ENCODE measurements at places on chromosomes 3 and 15.

GRCh38 chr3:184694716-184695115 lies 17.1 kb downstream of the MAGEF1 start:
- no peak for DNase-seq

GRCh38 chr15:41907141-41907540 lies 13.3 kb upstream of the SPTBN5 start:
- DNase-seq, result no peak

DNA sequence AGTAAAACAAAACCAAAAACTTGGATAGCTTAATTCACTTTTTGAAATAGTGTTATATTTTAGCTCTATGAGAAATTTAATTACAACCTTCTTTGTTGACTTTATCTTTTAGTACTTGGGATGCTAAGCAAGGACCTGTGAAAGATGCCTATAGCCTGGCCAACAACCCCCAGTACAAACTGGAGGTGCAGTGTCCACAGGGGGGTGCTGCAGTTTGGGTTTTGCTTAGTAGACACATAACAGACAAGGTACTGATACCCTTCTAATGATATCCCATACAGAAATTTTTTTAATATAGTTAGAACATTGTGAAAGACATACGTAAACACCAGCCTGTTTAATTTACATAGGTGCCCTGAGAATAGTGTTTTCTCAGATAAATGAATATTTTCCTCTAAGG lies 35.3 kb downstream of the CAPN7 start:
- peak; percentile 27 for DNase-seq

GRCh38 chr15:59541750-59542149 lies 69.8 kb upstream of the GCNT3 start:
- DNase-seq, result no peak

DNA sequence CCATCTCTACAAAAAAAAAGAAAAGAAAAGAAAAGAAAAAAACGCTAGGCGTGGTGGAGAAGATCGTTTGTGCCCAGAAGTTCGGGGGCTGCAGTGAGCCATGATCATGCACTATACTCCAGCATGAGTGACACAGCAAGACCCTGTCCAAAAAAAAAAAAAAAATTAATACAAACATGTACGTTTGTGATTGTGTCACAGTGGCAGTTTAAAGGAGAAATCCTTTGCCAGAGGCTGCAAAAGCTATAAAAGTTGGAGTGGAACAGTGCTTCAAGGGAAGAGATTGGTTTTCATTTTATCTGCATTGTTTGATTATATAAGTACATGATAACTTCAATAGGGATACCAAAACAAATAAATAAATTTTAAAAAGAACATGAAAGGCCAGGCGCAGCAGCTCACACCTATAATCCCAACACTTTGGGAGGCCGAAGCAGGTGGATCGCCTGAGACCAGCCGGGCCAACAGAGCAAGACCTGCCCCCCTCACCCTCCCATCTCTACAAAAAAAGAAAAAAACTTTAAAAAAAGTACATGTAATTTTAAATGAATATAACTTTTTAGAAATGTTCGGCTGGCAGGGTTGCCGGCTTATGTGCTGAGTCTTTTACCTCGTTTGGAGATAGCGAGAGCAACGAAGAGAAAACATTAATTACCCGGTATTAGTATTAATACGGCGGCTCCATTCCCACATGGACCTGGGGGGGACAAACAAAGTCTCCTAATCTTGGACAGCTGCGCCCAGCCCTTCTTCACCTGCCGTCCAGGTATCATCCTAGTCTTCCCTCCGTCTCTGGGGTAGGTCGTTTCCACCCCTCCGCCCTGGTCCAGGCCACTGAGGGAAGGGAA lies 573 bp upstream of the DIS3L start:
- DNase-seq, result no peak

DNA sequence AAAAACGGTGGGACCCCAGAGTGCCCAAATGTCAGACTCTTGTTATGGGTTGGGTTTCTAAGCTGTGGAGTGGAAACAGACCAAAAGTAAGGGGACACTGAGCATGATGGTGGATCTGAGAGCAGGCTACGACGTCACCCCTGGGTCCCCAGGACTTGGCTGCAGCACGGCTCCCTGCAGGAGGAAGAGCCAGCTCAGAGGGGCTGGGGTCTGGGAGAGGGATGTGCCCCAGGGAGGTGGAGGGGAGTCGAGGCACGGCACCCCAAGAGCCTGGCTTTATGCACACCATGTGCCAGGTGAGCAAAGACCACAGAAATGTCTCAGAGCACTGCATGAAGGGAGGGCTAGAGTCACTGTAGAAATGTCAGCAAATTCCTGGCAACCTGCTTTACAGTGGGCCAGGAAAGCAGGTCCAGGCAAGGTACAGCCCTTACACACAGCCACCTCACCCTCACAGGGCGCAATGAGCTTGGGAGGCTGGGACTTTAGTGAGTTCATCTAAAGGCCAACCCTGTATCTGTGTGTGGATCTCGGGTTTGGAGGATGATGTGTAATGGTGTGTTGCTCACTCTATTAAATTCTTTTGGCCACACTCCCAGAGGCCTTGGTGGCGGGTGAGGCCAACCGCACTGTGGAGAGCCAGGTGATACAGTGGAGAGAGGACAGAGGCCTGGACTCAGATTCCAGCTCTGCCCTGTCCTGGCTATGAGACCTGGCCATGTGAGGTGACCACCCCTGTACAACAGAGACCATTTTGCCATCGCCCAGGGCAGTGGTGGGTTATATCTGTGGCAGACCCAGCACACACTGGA lies 14.1 kb downstream of the CTSH start:
- DNase-seq, result no peak

- DNase-seq, result no peak
Measured at GRCh38 chr3:168239287-168239686, 143.6 kb upstream of the GOLIM4 start.

- peak; percentile 26 for DNase-seq
Measured at GRCh38 chr3:8663177-8664061, 18.8 kb upstream of the SSUH2 start.

DNA sequence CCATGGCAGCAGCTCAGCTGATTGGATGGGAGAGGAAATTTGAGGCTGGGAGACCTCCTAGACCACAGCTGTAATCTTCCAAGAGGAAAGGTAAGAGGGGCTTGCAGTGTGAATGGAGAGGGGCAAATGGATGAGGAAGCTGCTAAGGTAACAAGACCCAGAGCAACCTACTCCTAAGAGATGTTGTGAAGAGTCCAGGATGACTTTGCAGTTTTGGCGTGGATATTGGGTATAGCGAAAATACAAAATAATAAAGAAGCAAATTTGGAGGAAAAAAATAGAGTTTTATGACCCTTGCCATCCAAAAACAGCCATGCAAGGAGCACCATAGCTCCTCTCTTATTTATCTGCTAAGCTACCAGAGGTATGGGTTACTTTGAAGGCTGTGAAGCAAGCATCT lies 186.6 kb downstream of the GREM1 start:
- DNase-seq, result no peak

- peak; percentile 66 for DNase-seq
Measured at GRCh38 chr15:74790080-74790916, 8.4 kb downstream of the CSK start.

- DNase-seq, result no peak
Measured at GRCh38 chr3:134198414-134198813, 52.2 kb downstream of the RYK start.

- DNase-seq, result no peak
Measured at GRCh38 chr3:51282931-51283330, 102.2 kb upstream of the MANF start.

GRCh38 chr3:126322181-126322967 lies 34.8 kb downstream of the KLF15 start:
- DNase-seq, result no peak

DNA sequence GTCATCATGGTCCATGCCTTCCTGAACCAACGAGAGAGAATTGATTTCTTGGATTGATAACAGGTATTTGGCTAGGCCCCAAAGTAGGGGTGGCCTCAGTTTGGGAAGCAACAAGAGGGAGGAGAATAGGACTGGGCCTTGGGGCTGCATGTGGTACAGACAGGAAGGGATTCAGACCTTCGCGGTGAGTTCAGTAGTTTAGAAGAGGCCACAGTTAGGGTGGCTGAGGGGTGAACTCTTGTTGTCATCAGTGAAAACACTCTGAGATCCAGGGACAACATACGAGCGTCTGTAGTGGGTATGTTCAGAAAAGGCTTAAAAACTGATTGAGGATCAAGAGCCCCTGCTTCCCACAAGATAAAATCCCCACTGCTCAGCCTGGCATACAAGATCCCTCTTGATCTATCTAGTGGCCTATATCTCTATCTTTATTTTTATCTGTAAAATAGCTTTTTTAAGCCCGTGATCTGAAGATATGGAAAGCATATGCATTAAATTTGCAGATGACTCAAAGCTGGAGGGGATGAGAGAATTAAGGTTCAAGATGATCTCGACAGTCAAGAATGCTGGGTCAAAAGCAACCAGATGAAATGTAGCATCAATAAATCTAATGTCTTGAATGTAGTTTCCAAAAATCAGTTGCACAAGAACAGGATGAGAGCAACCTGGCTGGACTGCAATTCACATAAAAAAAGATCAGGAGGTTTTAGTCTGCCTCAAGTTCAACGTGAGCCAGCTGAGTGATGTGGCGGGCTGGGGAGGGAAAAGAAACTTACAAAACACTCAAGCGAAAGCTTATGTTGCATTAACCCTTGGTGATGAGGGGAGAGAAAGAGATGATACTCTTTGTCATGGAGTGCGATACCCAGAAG lies 221.1 kb upstream of the TLE3 start:
- DNase-seq, result no peak

GRCh38 chr15:79844221-79844620 lies 52.6 kb downstream of the MTHFS start:
- DNase-seq, result no peak

All from CD14-positive monocyte (primary cell).